ENCODE measurements at places on chromosomes 5 and 9.

DNA sequence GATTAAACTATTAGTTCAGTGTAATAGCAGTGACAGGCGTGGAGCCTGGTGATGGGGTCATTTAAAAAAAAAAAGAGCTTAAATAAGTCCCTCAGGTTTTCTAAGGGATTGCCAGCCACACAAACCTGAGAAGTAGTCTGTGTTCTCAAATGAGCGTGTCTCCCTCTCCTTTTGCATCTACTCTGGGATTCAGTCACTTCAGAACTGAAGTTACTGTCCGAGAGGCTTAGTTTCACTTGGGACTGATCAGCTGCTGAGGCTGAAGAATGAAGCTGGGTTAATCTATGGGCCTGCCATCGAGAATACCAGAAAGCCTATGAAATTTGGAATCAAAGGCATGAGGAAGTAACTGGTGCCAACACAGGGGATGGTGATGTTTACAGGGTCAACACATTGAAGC, 310.1 kb downstream of the ADAMTS6 start:
- no peak for DNase-seq

DNA sequence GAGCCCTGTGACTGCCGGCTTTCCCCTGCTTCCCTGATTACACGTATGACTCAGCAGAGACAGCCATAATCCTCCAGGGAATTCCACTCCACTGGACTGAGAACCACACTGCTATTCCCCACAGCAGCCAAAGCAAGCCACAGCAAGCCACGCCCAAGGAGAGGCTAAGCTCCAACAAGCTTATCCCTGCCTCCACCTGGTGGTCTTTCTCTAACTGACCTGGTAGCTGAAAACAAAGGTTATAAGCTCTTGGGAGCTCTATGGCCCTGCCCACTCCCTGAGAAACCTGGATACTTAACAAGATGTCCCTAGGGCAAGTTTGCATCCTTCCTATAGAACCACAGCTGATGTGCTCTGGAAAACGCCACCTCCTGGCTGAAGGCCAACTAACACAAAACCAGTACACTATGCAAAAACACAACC, 613.7 kb upstream of the CDH18 start:
- no peak for DNase-seq

DNA sequence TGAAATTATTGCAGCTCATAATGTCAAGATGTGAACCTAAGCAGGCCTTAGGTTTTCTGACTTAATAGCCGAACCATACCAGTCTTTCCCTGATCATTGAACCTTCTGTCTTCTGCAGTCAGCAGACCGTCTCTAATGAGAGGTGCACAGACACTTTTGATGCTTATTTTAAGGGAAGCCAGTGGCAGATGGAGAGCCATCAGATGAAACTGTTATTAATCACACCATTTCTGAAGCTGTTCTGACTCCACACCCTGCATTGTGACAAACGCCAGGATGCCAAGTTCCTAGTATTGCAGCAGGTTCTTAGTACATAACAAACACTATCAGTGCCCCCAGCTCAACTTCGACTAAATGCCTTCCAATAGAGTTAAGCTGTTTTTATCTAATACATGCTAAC, 43.0 kb downstream of the PIK3R1 start:
- DNase-seq = no peak

DNA sequence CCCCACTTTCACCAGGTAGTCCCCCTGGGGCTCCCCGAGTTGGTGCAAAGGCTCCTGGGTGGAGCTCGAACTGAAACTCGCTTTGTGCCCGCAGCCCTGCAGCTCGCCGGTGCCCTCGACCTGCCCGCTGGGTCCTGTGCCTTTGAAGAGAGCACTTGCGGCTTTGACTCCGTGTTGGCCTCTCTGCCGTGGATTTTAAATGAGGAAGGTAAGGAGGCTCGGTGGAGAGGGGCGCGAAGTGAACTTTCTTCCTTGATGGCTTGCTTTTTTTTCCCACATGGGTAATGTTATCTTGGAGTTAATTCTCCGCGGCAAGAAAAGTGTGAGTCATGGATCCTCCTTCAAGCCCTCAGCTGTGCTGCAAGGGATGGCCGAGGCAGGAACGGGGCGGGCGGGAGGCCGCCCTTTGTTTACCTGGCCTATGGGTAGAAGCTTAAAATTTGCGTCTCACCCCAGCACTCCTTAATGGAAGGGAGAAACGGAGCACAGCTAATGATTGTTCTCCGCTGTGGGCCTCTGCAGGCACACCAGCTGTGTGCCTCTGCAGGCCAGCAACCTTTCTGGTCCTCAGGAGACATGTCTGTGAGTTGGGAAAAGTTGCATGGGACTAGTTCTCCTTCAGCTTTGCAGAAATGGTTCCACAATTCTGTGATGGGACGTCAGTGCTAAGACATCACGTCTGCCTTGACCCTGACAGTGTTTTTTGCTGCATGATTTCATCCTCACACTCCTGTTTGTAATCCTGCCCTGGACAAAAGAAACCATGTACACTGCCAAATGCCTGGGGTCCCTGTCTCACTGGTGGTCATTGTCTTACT, 1.1 kb downstream of the MAMDC2 start:
- DNase-seq = no peak

GRCh38 chr5:501831-502184, 22.4 kb downstream of the SLC9A3 start:
- DNase-seq = no peak

DNA sequence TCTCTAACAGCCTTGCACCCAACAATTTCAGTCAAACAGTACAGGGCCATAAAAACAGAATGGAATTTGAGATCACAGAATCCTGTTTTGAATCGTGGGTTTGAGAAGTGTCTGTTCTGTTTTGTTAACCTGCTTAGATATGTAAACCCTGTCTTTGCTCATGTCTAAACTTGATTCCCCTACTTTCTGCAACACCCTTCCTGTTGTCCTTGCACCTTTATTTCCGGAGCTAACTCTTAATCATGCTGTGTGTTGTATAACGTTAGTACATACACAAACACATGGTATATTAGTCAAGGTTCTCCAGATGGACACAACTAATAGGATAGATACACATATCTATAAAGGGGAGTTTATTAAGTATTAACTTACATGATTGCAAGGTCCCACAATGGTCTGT, 2229.2 kb upstream of the C9orf72 start:
- no peak for DNase-seq

- DNase-seq = no peak
Measured at GRCh38 chr9:22216730-22217172, 207.6 kb upstream of the CDKN2B start.

DNA sequence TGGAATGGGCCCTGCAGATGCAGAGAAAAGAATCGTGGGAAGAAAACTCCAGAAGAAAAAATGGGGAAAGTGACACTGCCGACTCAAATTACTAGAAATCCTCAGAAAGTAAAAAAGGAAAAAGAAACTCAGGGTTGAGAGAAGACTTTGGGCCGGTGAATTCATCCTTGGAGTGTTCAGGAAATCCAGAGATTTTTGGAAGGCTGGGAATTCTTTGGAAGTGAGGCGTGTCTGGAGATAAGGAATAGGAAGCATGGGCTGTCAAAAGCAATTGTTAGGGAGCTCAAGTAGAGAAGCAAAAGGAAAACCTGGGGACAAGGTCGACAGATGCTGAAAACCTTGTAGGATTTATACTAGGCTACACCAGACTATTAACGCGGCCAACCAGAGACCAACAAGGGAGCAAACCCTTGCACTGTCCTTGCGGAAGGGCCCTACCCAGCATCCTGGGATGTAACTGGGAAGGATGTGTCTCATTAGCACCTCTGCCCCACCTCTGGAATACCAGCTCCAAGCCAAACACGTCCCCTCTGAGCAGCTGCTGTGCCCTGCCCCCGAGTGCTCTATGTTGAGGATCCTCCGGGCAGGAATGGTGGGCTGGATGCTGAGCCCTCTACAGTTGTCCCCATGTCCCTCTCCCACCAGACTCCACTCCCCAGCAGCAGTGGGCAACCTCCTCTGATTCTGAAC, 11.6 kb downstream of the DAB2IP start:
- DNase-seq = no peak

DNA sequence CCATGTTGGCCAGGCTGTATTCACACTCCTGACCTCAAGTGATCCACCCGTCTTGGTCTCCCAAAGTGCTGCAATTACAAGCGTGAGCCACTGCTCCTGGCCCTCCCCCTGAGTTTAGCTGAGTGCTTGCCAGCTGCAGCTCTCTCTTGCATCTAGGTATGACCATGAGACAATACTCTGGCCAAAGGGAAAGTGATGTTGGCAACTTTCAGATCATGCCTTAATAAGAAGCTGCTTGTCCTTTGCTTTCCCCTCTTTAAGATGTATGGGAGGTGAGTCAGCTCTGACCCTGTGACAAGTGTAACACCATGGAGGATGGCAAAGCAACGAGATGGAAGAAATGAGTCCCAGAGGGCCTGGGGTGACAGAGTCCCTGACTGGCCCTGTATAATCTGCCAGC, 18.7 kb upstream of the DCAF12 start:
- no peak for DNase-seq

DNA sequence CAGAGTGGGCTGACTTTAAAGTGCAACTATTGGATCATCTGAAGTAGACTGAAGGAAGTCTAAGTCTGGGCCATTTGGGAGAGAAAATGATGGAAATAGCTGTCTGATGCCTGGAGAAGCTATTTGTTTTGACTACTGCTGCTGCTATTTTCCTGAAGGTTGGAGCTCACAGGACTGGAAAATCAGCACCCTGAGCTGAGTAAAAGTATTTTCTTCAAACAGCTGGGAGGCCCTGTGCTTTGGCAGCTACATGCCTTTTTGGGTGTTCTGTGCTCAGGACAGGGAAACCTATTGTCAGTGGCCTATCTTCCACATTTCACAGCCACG, 302.6 kb downstream of the ENC1 start:
- no peak for DNase-seq

DNA sequence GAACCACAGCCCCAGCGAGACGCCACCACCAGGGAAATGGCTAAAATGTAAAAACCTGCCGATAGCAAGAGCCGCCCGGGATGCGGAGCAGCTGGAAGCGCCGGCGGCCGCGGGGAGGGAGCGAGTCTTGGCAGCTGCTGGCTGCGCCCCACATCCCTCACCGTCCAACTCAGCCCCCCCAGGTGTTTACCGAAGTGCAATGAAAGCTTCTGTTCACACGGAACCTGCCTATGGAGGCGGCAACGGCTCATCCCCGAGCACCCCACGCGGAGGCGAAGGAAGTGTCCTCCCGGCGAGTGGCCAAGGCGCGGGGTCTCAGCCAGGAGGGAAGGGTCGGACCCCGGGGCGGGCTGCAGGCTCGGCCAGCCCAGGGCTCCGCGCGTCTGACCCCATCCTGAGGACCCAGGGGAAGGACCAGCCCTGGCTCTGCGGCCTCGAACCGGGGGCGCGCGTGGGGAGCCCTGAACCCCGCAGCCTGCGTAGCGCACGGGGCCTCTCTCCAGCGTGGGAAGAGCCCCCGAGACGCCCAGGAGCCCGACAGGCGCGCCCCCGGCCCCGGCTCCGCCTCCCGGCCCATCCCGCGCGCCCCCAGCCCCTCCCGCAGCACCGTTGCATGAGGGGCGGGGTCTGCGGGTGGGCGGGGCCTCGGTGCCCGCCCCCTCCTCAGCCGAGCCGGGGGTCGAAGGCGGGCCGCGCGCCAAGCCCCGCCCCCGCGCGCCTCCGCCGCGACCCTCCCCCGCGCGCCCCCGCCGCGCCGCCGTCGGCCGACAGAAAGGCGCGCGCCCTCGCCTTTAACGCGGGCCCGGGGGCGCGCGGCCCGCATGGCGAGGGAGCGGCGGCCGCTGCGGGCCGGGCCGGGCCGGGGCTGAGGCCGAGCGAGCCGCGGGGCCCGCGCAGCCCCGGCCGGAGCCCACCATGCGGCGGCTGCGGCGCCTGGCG, at the start of gene DIPK1B:
Gene DIPK1B, plus strand, starts transcription at position 822 of the 939 bp plus-strand sequence. Its CDS starts 94 bp downstream, at position 916.
- no peak for DNase-seq
